ENCODE measurements at places on chromosomes 4 and X.

GRCh38 chrX:105260291-105261043, 40.0 kb upstream of the TEX13A start:
- no peak for DNase-seq

DNA sequence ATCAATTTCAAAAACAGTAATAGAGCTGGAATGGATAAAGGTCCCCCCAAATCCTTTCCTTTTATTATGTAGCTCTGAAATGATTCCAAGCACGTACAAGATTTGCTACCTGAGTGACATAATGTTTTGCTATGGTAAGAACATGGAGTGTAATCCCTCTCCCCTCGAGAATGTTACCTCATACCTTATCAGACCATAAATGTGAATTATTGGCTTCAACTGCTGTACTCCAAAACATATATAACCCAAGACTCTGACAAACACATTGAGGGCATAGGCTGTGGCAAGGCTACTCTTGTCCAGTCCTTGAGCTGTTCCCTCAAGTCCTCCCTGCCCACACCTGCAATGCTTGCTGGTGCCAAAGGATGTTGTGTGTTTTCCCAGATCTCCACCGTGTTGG, 286.9 kb downstream of the KCTD8 start:
- DNase-seq: no peak

DNA sequence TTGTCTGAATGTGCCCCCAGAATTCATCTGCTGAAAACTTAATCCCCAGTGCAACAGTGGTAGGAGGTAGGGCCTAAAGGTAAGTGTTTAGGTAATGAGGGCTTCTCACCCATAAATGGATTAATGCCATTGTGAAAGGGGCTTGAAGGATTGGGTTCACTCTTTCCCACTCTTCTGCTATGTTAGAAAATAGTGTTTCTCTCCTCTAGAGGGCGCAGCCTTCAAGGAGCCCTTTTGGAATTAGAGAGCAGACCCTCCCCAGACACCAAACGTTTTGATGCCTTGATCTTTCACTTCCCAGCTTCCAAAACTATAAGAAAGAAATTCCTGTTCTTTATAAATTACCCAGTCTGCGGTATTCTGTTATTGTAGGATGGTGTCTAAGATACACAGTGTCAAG, 706.4 kb downstream of the SMARCA1 start:
- DNase-seq: no peak

DNA sequence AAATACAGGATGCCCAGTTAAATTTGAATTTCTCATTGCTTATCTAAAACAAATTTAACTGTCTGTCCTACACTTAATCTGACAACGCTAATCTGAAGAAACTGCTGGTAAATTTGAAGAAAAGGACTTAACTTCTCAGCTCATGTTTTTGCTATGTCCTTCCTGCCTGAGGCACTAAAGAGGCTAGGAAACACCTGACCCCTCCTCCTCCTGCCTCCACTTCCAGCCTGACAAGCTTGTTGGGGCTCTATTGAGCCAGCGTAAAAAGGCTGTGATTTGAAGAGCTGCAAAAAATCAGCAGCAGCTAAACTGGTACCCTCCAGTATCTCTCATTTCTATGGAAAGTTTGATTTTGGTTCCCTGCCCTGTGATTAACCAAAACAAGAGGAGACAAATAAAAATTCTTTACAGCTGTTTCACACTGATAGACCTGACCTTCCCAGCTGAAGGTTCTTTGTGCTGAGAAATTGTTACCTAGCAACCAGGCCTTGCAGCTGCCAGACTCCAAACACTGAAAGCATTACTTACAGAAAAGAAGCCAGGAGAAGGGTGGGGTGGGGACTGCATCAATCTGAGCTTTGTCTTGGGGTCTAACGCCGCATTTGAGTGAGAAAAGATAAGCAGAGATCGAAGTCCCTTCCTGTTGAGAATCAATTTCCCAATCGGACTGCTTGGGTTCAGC, 35.0 kb downstream of the DCX start:
- DNase-seq: no peak

DNA sequence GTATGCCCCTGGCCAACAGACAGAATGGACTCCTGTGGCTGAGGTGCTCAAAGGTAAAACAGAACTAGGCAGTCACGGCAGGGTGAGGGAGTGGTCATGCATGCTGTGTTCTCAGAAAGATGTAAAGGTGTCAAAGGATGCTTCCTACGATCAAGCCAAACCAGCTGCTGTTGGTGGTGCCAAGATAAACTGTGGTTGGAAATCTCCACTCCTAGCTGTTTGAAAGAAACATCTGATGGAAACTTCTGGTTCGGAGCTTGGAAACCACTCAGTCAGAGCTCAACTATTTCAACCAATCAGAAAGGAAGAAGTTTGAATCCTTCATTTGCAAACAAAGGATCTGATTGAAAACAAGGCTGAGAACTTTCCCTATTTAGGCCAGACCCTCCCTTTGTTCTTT, 68.5 kb upstream of the DDX60 start:
- no peak for DNase-seq

- no peak for DNase-seq
Observed at GRCh38 chr4:80360900-80361299, 25.4 kb downstream of the CFAP299 start.

DNA sequence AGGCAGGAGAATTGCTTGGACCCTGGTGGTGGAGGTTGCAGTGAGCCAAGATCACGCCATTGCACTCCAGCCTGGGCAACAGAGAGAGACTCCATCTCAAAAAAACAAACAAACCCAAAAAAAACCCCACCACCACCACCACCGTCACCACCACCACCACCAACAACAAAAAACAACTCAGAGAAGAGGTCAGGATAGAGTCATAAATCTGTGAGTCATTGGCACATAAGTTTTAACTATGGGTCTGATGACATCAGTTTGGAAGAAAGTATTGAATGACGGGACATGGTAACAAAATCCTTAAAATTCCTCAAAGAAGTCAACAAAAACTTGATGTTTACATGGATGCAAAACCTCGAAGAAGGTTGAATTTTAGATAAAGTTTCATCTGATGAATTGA, 288.0 kb upstream of the SFRP2 start:
- DNase-seq: no peak
